ENCODE measurements at places on chromosomes 11 and 22.
A peak's percentile ranks its signal among the peaks of the same experiment; 100 is the strongest.

DNA sequence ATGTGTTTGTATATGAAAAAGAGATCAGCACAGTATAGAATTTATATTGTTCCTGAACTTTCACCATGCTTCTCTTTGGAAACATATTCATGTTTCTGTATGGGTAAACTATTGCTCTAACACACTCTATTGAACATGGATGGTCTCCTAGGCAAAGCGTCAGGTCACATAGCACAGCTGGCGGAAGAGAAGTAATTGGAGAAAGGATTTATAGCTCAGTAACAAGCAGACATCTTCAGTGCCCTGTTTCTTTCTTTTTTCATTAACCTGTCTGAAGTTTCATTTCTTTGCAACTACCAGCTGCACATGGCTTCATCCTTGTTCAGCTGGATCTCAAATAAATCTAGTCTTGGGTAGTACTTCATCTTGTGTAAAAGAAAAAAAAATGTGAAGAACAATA is 84.4 kb upstream of the TRPC6 start:
- no peaks in the 10 kb centered on the region for H3K36me3 ChIP-seq
- no peaks in the 10 kb centered on the region for H3K27me3 ChIP-seq
- no peak for DNase-seq
- no peak overlapping the region for H3K27ac ChIP-seq
- H3K4me1 ChIP-seq = no peaks in the 10 kb centered on the region

DNA sequence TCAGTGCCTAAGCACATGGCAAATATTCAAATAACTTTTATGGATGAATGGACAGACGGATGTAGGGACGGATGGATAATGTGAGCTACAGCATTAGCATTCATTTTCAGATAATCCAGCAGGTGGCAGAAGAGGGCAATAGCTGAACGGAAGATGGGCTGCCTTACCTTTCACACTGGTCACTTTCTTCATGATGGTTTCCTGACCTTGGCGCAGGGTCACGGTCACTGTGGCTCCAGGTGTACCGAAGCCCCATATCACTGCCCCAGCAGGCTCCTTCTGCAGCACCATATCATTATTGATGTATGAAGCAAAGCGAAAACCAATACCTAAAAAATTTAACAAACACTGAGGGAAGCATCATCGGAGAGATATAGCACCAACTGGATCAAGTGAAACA is 4.3 kb downstream of the SIAE start:
- peaks cover 15% of the 10 kb centered on the region for H3K4me1 ChIP-seq
- peaks cover 14% of the 10 kb centered on the region for H3K36me3 ChIP-seq
- no peak for DNase-seq
- no peak overlapping the region for H3K4me3 ChIP-seq

DNA sequence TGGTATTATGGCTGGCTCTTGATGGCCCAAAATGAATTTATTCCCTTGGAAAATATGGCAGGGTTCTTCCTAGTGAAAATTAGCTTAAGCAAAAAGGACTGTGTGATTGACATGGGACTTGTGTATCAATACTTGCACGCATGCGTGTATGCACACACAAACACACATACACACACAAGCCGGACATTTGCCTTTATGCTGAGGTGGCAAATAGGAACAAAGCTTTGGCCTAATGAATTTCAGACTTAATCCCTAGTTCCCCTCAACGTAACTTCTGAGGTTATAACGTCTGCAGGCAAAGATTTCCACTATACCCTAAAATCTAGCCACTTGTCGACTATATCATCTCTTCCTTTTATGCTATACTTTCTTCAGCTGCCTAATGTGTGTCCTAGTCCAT is 2.9 kb upstream of the OR52I2 start:
- no peak overlapping the region for H3K27ac ChIP-seq
- peaks cover 6% of the 10 kb centered on the region for H3K4me1 ChIP-seq
- H3K27me3 ChIP-seq = peaks cover 85% of the 10 kb centered on the region
- H3K36me3 ChIP-seq = no peaks in the 10 kb centered on the region

DNA sequence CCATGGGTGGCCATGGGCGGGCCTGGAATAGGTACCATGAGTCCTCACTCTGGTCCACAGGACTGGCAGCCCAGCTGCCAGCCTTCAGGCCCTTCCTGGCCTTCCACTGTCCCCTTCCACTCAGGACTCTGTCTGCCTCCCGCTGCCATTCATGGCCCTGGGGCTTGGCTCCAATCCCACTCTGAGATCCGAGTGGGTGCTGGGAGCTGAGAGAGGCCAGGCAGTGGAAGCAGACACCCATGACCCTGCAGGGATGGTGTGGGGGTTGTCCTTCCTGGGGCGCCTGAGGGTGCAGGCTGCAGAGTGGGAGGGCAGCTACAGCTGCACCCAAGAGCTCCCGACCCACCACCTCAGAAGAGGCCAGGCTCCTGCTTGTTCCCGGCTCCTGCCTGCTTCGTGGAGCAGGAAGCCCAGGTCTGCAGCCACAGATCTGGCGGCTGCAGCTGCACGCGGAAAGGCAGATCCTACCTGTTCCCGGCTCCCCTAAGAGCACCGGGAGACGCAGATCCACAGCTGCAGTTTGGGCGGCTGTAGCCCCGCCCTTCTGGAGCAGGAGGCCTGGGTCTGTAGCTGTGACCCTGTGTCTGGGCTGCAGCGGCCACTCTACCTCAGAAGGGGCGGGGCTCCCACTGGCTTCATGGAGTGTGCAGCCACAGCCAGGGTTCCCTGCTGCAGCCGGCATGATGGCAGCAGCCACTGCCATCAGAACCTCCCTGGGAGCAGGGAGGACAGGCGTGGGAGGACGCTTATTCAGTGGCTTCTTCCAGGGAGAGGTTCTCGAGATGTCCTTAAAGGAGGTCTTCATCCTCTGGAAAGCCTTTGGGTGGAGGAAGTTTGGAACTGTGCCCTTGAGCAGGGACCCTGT is 27.5 kb downstream of the IGHMBP2 start:
- no peak overlapping the region for H3K4me3 ChIP-seq
- H3K27me3 ChIP-seq = no peaks in the 10 kb centered on the region
- H3K27ac ChIP-seq = peak overlapping the region; percentile 6
- H3K36me3 ChIP-seq = peaks cover 16% of the 10 kb centered on the region

GRCh38 chr22:45131749-45132148 is 32.0 kb upstream of the NUP50 start:
- H3K36me3 ChIP-seq = peaks cover 14% of the 10 kb centered on the region
- DNase-seq = no peak

DNA sequence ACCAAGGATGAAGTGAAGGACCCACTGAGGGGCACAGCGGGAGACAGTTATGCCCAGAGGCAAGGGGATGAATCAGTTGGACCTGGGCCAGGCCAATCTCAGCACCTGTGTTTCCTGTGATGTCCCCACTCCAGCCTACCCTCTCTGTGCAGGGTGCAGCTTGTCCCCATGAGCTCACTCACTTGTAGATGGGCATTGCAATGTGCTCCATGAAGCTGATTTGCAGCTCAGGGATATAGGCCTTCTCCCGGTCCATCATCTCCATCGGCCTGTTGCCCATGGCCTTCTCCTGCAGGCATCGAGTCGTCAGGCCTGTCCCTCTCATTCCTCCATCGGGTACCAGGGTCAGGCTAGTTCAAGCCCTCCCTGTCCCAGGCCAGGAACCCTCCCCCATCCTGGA is 96.2 kb downstream of the PDE2A start:
- no peak overlapping the region for H3K27ac ChIP-seq
- no peak overlapping the region for H3K4me3 ChIP-seq
- H3K4me1 ChIP-seq = peaks cover 17% of the 10 kb centered on the region
- no peak for DNase-seq
- no peaks in the 10 kb centered on the region for H3K36me3 ChIP-seq
- peaks cover 18% of the 10 kb centered on the region for H3K27me3 ChIP-seq

- H3K27me3 ChIP-seq = no peaks in the 10 kb centered on the region
- H3K4me3 ChIP-seq = no peak overlapping the region
- H3K36me3 ChIP-seq = peaks cover 5% of the 10 kb centered on the region
Measured at GRCh38 chr11:65246506-65246905, 15.3 kb upstream of the POLA2 start.

- H3K27ac ChIP-seq = no peak overlapping the region
- no peaks in the 10 kb centered on the region for H3K36me3 ChIP-seq
- DNase-seq = no peak
- H3K4me3 ChIP-seq = no peak overlapping the region
Measured at GRCh38 chr11:71246559-71246958, 5.8 kb downstream of the SHANK2 start.

- no peak for DNase-seq
- no peak overlapping the region for H3K27ac ChIP-seq
- no peak overlapping the region for H3K4me3 ChIP-seq
- H3K36me3 ChIP-seq = no peaks in the 10 kb centered on the region
- no peaks in the 10 kb centered on the region for H3K4me1 ChIP-seq
- H3K27me3 ChIP-seq = peaks cover 10% of the 10 kb centered on the region
Measured at GRCh38 chr11:112665291-112665690, 295.9 kb upstream of the NCAM1 start.

- H3K27ac ChIP-seq = no peak overlapping the region
- peaks cover 20% of the 10 kb centered on the region for H3K27me3 ChIP-seq
- no peak overlapping the region for H3K4me3 ChIP-seq
- H3K36me3 ChIP-seq = no peaks in the 10 kb centered on the region
Measured at GRCh38 chr11:2077061-2077802, 62.0 kb downstream of the IGF2 start.

DNA sequence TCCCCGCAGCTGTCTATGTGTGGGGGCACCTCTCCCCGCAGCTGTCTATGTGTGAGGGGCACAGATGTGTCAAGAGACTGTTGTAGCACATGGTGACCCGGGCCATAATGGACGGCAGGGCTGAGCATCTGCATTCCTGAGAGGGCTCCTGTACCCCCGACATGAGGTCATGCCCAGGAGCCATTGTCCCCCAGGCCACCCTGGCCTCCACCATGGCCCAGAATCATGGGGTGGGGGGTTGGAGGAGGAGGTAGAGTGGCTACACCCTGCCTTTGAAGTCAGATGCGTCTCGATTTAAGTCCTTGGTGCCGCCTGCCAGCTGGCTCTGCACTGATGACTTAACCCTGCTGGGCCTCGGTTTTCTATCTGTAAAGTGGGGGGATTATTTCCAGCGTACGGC is 49.1 kb downstream of the ARHGAP8 start:
- no peak overlapping the region for H3K4me3 ChIP-seq
- peaks cover 34% of the 10 kb centered on the region for H3K27me3 ChIP-seq
- H3K4me1 ChIP-seq = no peaks in the 10 kb centered on the region
- no peak for DNase-seq

- no peak for DNase-seq
- H3K36me3 ChIP-seq = peaks cover 4% of the 10 kb centered on the region
- no peaks in the 10 kb centered on the region for H3K4me1 ChIP-seq
- no peak overlapping the region for H3K4me3 ChIP-seq
Measured at GRCh38 chr11:73298233-73298632, 9.8 kb upstream of the ARHGEF17 start.

DNA sequence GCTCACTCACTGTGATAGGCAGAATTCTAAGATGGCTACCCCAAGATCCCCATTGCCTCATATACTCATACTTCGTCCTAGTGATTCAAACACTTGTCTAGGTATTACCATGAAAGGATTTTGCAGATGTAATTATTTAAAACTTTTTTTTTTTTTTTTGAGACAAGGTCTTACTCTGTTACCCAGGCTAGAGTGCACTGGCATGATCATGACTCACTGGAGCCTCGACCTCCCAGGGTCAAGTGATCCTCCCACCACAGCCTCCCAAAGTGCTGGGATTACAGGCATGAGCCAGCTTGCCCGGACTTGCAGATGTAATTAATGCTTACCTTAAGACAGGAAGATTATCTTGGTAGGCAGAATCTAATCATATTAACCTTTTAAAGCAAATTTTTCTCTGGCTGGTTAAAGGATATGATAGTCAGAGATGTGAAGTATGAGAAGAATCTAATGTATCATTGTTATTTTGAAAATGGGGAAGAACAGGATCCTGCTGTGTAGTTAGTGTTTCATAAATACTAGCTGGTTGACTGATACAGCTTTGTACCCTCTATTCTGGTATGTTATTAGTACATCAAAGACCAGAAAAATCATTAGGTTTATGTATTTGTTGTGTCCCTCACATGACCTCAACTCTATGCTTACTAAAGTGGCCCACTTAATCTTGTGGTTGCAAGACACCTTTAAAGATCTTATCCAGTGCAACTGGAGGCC is 35.5 kb downstream of the C2CD3 start:
- no peak for DNase-seq
- H3K27me3 ChIP-seq = no peaks in the 10 kb centered on the region
- H3K36me3 ChIP-seq = peaks cover 28% of the 10 kb centered on the region

DNA sequence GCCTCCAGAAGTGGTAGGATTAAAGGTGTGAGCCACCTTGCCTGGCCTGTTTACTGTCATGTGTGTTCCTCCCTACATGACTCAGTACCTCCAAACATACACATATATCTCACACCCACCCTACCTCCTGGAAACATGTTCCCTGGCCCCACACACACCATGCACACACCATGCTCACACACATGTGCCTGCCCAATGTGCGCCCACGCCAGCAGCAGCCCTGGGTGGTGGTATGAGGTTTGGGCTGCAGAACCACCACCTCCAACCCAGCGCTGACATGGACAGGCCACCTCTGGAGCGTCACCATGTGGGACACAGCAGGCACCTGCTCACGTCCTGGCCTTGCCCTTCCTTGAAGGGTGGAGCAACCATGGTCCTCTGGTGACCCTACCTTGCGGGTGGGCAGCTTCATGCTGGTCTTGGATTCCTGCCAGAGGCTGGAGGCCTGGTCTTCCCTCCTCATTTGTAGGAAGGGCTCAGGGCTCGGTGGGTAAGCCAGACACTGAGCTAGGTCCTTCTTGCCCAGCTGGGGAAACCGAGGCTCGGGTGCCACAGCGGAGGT is 37.9 kb downstream of the KIAA1671 start:
- H3K4me1 ChIP-seq = peaks cover 6% of the 10 kb centered on the region
- H3K4me3 ChIP-seq = no peak overlapping the region
- H3K36me3 ChIP-seq = no peaks in the 10 kb centered on the region
- H3K27me3 ChIP-seq = peaks cover under 1% of the 10 kb centered on the region
- no peak overlapping the region for H3K27ac ChIP-seq

Data from central memory CD8-positive, alpha-beta T cell (primary cell).